NCI-H446 treated with DMSO at 0.1 percent for 48 hours (cell line): ENCODE measurements at places on chromosomes 7 and 10.

DNA sequence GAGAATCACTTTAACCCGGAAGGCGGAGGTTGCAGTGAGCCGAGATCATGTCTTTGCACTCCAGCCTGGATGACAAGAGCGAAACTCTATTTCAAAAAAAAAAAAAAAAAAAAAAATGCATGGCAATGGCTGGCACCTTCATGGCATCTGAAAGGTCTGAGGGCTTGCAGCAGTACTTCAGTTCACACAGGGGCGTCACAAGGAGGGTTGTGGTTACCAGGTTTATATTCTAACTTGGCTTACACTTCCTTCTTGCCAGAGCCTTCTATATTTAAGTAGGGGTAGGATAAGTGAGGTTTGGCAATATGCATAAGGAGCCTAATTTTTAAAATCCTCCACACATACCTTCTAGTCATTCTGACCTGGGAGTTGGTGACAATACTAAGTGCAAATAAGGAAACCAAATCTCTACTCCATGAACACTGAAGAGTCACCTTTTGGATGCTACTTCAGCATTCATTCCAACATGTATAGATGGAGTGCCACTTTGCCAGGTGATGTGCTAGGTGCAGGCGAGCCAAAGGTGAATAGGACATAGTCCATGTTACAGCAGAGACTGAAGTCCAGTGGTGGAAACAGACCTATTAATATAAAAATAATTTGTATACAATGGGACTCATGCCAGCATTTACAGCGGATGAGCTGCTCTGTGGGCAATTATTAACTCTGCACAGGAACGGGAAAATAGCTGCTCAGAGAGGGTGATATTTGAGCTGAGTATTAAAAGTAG lies 57.8 kb upstream of the PDCD4 start:
- DNase-seq = no peak

DNA sequence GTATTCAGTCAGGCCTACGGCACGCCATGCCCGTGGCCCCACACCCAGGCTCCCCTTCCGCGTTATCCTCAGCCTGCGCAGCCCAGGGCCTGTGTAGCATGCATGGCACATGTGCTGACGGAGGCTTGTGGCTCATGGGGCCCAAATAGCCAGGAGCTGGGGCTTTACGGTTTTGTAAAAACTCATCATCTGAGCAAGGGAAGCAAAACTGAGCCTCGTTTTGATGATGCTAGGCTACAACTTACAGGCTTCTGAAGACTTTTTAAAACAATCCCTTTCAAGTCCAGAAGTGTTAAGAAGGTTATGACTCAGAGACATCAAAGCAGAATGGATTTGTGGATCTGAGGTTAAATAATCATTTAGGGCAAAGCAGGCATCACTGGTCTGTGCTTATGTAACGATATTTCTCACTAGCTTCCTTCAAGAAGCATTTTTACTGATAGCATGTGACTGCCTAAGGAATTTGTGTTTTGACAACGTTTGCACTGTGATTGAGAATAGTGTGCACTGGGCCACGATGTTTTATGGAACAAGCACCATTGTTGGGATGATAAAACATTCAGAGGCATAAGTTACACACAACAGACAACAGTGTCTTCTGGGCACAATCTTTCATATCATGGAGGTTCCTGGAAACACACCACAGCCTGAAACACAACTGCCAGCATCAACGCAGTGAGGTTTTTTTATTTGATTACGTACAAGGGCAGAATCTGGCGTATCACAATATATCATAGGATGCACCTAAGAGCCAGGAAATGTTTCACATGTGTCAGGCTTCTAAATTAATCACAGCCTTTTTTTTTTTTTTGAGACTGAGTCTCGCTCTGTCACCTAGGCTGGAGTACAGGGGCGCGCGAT lies 274.3 kb downstream of the CCDC3 start:
- no peak for DNase-seq

GRCh38 chr7:27394871-27395270 lies 152.3 kb downstream of the EVX1 start:
- DNase-seq = no peak

DNA sequence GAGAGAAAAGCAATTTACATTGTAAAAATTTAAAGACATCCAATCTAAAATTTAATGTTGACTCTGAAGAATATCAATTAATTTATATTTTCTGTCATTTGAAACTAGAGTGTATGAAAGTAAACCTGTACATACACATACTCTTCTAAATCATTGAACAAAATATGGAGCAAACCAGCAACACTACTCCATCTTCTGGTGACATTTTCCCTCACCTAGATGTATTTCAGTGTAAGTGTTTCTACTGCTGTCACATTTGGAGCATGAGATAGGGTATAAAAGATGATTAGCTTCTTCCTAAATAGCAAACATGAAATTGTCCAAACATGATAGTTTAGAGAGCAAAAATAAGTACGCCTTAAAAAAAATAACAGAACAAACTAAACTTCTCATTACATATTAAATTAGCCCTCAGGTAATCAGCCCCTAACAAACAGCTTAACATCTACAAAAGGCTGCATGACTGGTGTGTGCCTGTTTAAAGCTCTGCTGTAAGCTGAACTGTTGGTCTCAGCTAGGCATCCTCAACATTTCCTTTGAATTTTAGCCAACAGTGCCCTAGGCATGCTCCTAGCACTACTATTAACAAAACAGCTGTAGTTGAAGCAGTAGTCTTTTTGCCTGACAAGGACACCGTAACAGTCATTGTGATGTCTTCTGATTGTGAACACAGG lies 189.8 kb downstream of the CTNNA3 start:
- no peak for DNase-seq

DNA sequence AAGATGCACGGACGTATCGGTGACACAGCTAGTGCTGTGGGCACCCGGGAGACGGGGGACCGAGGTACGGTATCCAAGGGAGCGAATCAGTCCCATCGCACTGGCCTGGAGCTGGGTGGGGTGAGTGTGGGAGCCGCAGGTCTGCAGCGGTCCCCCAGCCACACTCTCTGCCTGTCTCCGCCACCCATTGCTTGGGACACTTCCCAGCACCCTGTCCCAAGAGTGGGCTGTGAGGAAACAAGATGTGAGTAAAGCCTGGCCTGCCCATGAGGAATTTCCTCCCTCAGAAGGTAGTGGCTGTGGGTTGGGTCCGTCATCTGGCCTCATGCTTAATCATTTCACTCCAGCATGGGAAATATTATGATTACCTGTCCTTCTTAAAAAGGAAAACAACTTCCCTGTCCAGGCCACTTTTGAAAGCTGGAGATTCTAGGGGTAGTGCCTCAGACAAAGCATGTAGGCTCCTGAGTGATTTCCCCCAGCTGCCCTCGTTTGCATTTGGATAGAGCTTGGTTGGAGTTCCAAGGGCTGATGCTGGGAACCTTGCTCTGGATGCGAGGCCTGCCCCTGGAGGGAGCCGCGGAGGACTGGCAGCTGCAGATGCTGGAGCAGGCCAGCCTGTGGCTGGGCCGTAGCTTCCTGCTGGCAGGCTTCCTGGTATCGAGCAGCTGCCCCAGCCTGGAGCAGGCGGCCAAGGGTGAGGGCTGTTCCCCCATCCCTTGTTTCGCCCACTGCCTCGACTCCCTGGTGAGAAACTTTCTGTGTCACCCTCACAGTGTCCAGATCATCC lies 6.2 kb upstream of the ACTR3C start:
- DNase-seq = no peak
